Tracheal epithelial cell (primary cell): ENCODE measurements at places on chromosomes 4 and X. TPM values are rescaled to one million over a fixed set of nuclear protein-coding genes. Genes with fewer than 3 reads are reported as not detected.

NR3C2 gene
- 0.64 and 6.0 TPM in 2 replicates for total RNA-seq

RNF212 gene
- under 0.01 and 0.64 TPM in 2 replicates for total RNA-seq

RGN gene
- total RNA-seq, result 0.24 and 0.43 TPM in 2 replicates

TRIM60 gene
- total RNA-seq, result not detected in 2 replicates

MTM1 gene
- total RNA-seq, result 11.3 and 13.2 TPM in 2 replicates

RHOXF2B gene
- total RNA-seq, result under 0.01 TPM in 1 of 2 replicates, not detected in the other

ATP8A1 gene
- total RNA-seq, result 0.43 and 1.2 TPM in 2 replicates
